ENCODE measurements at places on chromosomes 4 and X. TPM values are rescaled to one million over a fixed set of nuclear protein-coding genes. Genes with fewer than 3 reads are reported as not detected.

The ADAMTS3 gene
- not detected for total RNA-seq

The PDZD4 gene
- 0.44 TPM for total RNA-seq

The PRSS48 gene
- not detected for total RNA-seq

The EXOC1 gene
- 18.3 TPM for total RNA-seq

The TET2 gene
- total RNA-seq = 28.7 TPM

The RADX gene
- total RNA-seq = 5.6 TPM

The ASB9 gene
- not detected for total RNA-seq

The ERAS gene
- not detected for total RNA-seq

The ZCCHC18 gene
- total RNA-seq = 0.76 TPM

DNA sequence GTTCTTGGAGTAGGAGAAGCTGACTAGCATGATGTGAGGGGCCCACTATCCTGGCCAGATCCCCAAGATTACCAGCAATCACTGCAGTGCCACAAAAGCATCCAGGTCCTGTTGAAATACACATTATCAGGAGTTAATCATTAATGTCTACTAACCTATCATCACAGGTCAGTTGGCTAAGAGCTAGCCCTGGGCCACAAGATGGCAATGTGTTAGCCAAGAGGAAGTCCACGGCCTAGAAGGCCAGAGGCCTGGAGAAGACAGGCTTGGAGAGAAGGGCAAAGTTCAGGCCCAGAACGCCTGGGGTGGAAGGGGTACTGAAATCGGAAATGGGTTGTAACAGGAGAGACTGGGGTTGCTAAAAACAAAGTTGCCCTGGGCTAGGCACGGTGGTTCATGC, 19.9 kb upstream of the KIAA1210 start:
- DNase-seq = no peak

DNA sequence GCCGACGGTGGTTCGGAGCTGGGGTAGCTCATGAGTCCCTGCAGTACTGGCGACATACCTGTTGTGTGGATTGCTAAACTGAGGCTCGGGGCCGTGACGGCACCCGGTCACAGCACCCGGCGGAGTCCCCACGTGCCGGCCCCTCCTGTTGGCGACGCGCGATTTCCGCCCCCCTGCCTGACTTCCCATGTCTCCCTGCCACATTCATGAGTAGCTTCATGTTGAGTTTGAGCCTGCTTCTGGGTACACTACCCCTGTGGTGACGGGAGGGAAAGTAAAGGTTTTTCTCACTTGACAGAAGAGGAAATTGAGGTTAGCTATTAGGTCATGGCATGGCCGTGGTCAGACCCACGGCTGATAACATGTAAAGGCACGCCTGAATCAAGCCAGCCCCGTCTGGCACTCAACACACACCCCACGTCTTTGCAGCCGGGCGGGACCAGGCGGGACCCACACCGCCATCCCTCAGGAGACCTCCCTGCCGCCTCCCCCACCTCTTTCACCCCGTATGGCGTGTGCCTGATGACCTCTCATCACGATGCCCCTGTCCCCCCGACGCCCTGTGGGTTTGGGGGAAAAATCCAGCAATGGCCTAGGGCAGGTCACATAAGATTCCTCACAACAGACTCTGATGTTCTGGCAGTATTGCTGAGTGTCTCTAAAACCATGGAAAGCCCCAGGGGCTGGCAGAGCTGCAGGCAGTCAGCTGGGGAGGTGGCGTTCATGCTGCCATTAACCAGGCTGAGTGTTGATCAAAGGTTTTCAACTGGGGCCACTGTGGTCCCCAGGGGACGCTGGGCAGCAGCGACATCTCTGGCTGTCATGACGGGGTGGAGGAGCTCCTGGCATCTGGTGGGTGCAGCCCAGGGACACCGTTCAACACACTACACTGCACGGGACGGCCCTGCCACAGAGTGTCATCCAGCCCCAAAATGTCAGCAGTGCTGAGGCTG, 29.2 kb downstream of the P2RY8 start:
- DNase-seq = no peak

DNA sequence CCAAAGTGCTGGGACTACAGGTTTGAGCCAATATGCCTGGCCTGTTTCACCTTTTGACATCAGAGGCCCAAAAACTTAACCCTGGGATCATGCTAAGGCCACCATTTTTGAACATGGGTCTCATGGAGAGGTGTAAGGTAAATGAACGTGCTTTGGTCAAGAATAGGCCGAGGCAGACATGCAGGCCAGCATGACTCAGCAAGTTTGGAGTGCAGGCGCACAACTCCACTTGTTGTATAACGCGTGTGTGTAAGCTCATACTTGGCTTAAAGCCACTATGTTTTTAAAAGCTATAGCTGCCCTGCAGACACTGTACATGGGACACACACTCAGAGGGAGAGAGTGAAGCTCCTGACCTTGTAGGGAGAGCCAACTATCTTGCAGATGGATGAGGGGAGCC, 43.8 kb upstream of the HPSE start:
- DNase-seq = no peak

DNA sequence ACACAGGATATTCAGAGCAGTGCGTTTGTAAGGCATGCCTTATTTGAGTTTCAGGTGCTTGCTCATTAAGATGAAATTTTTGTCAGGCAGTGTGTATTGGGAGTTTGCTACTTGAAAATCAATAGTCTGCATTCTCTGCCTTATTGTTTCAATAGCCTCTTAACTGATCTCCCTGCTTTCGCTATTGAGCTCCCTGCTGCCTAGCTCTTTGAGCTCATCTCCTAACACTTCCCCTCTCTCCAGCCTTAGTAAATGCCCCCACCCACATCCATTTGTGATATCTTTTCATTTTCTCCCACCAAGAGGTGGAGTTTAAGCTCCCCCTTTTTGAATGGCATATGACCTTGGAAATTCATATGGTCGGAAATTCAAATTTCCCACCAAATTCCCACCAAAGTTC, 256.6 kb downstream of the IL1RAPL1 start:
- no peak for DNase-seq

- DNase-seq = no peak
Observed at GRCh38 chr4:94689155-94689860, 68.4 kb upstream of the BMPR1B start.

DNA sequence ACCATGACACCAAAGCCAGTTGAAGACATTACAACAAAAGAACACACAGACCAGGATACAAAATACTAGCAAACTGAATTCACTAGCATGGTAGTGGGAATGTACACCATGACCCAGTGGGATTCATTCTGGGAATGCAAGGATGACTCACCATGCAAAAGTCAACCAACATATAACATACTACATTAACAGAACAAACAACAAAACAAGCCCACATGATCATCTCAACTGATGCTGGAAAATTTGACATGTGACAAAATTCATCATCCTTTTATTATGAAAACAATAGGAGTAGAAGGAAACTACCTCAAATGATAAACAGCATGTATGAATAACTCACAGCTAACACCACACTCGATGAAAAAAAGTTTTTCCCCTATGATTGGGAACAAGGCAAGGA, 190.2 kb downstream of the DCLK2 start:
- no peak for DNase-seq

DNA sequence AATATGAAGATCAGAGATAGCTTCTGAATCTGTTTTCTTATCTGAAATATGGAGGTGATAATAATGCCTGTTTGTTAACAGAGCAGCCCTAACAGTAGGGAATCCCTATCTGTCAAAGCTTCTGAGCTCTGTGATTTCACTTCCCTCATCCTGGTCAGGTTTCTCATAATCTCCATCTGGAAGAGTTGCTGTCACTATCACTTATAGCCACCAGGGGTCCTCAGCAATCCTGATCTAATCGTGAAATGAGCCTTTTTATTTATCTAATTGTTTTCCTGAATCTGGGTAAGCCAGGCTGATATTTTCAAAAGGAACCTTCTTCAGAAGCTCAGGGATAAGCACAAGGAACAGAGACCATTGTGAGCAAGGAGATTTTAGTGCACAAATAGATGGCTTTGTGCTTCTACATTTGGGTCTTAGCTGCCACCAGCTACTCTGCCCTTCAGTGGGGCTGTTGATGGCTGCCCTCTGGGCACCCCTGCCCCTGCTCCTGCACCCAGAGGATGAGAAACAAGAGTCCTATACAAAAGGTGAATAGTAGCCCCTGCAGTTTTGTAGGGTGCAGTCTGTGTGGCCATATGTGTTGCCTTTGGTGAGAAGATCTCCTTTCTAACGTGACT, 196.4 kb upstream of the RADX start:
- DNase-seq = no peak

GRCh38 chr4:173039617-173040577, 128.7 kb upstream of the GALNT7 start:
- no peak for DNase-seq

GRCh38 chr4:8200302-8200975, 1.3 kb downstream of the SH3TC1 start:
- peak; percentile 28 for DNase-seq

GRCh38 chr4:154977228-154977627, 196.2 kb downstream of the RBM46 start:
- DNase-seq = no peak

- DNase-seq = no peak
Observed at GRCh38 chr4:155081222-155081621, 127.2 kb upstream of the NPY2R start.

DNA sequence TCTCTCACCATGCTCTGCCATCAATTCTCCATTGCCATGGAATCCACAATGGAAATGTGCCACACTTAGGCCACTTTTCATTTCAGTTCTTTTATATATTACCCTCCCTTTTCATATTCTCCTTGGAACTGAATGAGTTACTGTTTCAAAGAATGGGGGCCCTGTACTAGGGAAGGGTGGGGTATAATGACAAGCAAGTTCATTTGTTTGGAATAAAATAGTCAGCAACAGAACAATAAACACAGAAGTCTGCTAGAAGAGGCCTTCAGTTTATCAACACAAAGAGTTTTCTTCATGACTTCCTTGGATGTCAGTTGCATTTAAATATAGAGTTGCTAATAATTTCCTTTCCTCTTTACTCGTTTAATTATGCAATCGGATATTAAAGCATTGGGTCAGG, 478.3 kb upstream of the FTHL17 start:
- no peak for DNase-seq

DNA sequence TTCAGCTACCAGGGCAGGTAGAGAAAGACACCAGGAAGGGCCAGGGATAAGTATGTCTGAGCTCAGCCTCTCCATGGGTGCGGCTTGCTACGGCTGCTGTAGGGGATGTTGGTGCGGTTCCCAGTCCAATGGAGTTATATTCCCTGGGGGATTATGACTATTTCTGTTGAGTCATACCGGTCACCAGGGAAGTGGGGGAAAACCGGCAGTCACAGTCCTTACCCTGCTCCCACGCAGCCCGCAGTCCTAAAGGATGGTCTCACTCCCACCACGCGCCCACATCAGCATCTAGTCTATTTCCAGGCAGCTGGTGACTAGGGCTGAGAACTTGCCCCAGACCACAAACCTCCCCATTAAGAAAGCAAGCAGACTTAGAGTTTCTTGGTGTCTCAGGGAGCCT, 191.6 kb downstream of the VEGFC start:
- no peak for DNase-seq

DNA sequence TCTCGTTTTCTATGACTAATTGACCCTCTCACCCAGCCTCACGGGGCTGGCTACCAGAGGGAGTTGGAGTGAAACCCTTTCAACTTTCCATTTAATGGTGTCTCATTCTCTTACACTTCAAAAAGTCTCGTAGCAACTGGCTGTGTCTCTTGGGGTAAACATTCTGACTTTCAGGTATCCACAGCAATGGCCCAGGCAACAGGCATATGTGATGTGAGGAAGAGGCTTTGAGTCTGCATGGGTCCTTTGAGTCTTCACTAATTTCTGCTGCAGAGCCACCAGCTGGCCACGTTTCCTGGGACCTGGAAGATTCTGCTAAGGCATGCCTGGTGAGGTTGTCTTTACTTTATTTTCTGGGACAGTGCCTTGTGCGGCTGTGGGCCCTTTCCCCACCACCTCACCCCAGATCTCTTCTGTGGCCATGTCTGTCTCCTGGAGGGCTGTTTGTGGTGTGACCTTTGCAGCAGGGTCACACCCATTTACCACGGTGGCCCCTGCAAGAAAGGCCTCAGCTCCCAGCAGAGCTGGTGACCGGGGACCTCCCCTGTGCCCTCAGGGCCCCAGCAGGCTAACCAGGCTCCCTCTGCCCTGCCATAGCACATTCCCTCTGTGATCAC, 112.5 kb upstream of the FRG1 start:
- no peak for DNase-seq

- no peak for DNase-seq
Observed at GRCh38 chr4:165393051-165393450, 14.2 kb downstream of the CPE start.

- no peak for DNase-seq
Observed at GRCh38 chrX:111123606-111124179, 27.7 kb downstream of the PAK3 start.

DNA sequence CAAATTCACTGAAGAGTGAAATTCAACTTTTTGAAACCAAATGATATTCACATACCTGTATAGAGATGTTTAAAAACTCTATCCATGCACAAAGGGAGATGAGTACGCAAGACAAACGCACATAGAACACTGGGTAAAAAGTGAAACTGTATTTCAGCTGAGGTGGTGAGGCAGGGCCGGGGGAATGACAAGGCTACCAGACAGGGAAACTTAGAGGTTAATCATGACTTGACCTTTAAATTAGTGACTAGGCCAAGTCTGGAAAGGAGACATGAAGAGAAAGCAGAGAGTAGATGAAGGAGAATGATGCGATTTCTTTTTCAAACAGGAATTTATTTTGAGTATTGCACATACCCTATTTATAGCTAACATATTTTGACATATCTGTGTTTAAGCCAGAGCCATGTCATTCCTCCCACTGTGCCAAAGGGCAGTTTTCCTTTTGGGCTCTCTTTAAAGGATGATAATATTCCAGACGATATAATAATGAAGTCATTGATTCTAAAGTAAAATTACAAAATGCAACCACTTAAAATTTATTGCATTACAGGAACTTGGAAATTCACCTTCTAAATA, 49.4 kb downstream of the ARHGEF6 start:
- no peak for DNase-seq

DNA sequence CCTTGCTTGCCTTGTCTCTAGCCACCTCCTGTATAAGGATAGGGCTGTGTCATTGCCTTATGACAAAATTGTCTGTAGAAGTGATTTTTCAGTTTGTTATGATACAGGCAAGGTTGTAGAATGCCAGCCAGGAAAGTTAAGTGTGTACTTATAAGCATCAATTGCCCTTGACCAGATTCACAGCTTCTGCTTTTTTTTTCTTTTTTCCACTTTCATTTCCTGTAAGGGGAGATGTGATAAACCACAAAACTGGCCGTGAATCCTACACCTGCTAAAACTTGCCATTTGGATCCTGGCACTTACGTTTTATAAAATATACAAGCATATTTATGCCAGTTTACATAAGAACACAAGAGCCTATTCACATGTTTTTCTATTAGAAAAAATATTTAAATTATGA, 35.0 kb upstream of the BMPR1B start:
- DNase-seq = no peak

DNA sequence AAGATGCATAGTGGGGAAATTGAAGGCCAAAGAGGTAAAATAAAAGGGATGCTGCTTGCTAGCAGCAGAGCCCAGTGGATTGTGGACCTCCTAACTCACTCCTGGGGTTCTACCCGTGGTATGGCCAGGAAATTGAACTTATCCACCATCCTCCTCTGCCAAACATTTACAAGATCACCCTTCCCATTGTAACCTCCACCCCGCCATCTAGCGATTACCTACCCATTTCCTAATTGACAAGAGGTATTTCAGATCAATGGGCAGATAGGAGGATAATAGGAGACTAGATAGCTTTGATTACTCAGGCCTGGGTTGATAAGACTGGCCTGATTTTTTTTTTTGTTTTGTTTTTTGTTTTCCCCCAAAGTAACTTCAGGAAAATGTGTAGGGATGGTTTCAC, 67.8 kb downstream of the REPS2 start:
- no peak for DNase-seq

GRCh38 chr4:99029018-99029735, 33.7 kb downstream of the METAP1 start:
- no peak for DNase-seq
